ENCODE measurements at places on chromosomes 5 and 9. TPM values are rescaled to one million over a fixed set of nuclear protein-coding genes. Genes with fewer than 3 reads are reported as not detected.

GRCh38 chr9:96021551-96022444 lies 146.3 kb downstream of the ERCC6L2 start:
- no peak for DNase-seq

- no peak for DNase-seq
These were observed 64.9 kb downstream of the PTTG1 start for GRCh38 chr5:160486573-160486972.

GRCh38 chr5:141913560-141914198 lies 10.0 kb upstream of the DELE1 start:
- DNase-seq = no peak

DNA sequence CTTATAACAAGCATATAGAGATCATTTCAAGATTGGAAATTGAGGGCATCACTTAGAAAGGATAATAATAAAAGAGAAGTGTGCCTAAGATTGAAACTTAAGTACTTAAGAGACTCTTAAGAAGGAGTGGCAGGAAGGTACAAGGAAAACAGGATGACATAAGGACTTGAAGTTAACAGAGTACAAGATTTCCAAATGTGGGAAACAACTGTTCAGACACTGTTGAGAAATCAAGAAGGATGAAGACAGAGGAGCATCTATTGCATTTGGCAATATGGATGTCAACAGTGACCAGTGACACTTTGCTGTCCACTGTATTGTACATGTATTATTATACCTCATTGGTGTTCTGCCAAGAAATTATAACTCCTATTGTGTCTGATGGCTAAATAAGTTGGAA lies 157.8 kb upstream of the PTGER4 start:
- no peak for DNase-seq

DNA sequence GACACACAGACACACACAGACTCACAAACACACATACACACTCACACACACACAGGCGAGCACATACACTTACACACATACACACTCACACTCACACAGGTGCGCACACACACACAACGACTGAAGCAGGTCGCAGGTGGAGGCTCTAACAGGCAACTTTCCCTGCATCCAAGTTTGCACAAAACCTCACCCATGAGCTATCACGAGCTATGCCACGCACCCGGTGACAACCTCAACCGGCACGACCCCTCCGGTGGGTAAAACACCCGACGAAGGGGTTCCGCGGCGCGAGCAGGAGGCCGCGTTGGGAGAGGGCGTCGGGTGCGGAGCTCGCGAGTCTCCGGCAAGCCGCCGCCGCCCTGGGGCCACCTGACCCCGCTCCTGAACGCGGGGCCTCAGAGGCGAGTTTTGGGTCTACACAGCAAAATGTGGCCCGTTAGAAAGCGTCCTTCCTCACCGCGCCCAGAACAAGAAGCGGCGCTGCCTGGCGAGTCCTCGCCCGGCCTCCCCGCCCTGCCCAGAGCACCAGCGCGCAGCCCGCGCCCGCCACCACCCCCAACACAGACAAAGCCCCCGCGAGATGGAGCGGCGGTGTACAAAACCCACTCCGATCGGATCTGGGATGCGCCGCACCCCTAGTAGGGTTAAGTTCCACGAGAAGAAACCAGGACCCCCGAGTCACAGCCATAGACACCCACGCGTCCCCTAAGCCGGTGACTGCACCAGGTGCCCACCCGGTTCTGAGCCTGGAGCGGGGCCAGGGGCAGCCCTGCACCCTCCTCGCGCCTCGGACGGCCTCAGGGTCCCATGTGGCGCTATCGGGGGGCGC lies 665 bp downstream of the SLC6A3 start:
- DNase-seq = no peak

GRCh38 chr5:30926218-30926617 lies 267.3 kb upstream of the CDH6 start:
- no peak for DNase-seq

GRCh38 chr5:135680713-135681112 lies 101.9 kb upstream of the CXCL14 start:
- no peak for DNase-seq

DNA sequence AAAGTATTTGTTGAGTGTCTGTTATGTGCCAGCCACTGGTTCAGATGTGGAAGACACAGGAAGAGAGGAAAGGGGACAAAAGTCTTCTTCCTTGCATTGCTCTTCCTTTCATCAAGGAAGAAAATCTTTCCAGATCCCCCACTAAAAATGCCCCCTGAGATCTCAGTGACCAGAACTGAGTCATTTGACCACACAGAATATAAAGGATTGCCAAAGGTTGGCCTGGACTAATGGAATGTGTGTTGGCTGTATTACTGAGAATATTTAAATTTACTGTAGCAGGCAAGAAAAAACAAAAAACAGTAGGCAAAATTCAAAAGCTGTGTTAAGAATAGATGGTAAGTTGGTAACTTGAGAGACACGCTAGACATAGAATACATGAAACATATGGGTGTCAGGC lies 10.0 kb upstream of the SEPTIN8 start:
- DNase-seq = no peak

The MCC gene
- 17.2 TPM for polyA plus RNA-seq

Data from right lung (tissue), 10 donors.